Central memory CD8-positive, alpha-beta T cell (primary cell): ENCODE measurements at places on chromosomes 1 and 21.

DNA sequence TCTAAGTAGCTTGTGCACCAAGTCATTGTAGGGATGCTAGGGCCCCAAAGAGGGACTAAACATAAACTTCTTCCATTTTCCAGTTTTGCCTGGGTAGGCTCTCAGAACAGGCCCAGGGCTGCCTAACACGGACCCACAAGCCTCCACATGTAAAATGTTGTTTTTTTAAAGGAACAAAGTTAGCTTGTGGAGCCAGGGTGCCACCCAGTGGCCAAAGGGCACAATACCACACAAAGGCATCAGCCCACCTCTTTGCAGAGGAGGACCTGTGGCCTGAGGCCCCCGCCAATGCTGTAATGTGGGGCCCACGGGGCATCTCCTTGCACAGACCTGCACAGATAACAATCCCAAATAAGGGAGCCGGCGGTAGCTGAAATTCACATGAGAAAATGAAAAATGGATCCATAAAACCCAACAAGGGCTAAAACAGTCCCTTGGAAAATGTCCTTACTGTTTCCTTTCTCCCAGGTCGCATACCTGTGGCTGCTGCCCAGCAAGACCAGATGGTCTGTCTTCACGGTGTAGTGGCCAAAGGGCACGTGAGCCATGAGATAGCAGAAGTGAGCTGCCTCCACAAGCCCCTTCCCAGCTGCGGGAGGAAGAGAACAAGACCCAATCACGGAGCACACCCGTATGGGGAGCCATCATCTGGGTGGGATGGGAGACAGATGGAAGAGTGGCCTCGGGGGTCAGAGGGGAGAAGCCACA is 23.8 kb downstream of the SEC16B start:
- DNase-seq: no peak

GRCh38 chr1:33826711-33827110 is 37.2 kb upstream of the HMGB4 start:
- no peak for DNase-seq

GRCh38 chr1:59215766-59216291 is 81.1 kb upstream of the FGGY start:
- DNase-seq: no peak

GRCh38 chr1:220702733-220703270 is 12.6 kb downstream of the C1orf115 start:
- DNase-seq: no peak

GRCh38 chr1:173341971-173342370 is 134.8 kb upstream of the TNFSF4 start:
- DNase-seq: no peak

DNA sequence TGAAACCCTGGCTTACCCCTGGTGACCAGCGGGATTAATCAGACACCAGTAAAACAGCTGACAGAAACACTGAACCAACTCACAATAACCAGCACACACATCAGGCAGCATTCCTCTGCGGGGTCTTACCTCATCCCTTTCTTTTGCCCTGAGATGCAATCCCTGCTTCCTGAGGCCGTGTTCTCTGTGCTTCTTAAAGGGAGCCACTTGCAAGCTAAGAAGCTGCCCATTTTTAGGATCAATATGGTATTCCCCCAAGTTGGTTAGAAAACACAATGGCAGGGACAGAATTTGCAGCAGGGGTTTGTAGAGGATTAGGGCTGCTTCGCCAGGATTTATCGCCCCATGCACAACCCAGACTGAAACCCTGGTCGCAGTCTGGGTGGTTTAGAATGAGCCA is 74.7 kb upstream of the OLIG2 start:
- no peak for DNase-seq

- DNase-seq: no peak
These were observed 28.9 kb upstream of the DEPDC1 start for GRCh38 chr1:68525781-68526180.

DNA sequence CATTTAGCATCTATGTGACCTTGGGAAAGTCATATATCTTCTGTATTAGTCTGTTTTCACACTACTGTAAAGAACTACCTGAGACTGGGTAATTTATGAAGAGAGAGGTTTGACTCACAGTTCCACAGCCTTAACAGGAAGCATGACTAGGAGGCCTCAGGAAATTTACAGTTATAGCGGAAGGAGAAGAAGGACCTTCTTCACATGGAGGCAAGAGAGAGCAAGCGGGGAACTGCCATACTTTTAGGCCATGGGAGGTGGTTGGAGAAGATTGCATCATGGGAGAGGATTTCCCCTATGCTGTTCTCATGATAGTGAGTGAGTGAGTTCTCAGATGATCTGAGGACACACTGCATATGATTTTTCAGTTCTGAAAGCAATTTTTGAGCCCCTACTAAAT is 87.9 kb downstream of the CLEC20A start:
- no peak for DNase-seq

GRCh38 chr21:42760361-42760950 is 107.0 kb downstream of the PDE9A start:
- no peak for DNase-seq

- DNase-seq: no peak
These were observed at the start of gene AMPD1 for GRCh38 chr1:114695430-114696058. Gene AMPD1, minus strand, starts transcription at chr1:114695546. Its CDS starts 75 bp downstream, at chr1:114695471.

DNA sequence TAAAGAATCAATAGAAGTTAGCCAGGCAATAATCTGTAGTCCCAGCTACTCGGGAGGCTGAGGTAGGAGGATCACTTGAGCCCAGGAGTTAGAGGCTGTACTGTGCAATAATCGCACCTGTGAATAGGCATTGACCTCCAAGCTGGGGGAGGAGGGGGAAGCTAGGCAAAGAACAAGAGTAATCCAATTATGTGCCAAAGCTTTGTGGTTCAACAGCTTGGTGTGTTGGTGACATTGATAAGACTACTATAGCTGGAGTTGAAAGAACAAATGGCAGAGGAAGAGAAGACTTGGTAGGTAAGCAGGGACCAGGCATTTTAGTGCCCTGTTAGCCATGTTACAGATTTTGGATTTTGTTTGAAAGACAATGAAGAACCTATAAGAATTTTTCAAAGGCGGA is 2.1 kb upstream of the TMCO2 start:
- DNase-seq: no peak

- no peak for DNase-seq
These were observed 166.0 kb downstream of the DISC1 start for GRCh38 chr1:231792634-231793033.

DNA sequence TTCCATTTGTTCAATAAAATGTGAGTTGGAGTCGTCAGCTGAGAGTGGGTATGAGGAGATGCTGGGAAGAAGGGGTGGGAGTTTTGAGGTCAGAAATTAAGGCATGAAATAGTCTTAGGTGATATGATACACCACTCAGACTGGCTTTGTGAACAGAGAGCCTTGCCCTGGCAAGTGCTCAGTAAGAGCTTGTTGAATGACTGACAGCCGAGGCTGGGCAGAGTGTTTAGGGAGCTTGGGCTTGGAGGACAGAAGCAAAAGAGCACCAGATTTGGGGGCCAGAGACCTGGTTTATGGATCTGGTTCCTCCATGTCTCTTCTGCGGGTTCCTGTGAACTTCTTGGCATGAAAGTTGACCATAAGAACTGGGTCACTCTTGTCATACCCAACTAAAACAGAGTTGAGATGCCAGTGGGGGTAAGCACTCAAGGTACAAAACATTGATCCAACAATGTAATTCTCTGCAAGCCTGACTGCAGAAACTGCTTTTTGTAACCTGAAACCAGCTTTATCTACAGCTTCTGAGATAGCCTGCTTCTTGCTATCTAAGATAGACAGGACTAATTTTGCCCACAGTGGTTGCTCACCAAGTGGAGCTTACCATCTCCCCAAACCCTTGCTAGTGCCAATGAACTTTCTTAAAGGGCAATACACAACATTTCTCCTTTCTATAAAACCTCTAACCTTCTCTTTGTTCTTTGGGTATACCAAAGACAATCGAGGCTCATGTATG is 126.4 kb downstream of the TENT5C start:
- DNase-seq: no peak

- DNase-seq: no peak
These were observed 55.2 kb downstream of the IRF2BP2 start for GRCh38 chr1:234554698-234555311.

GRCh38 chr21:27572696-27573095 is 605.8 kb upstream of the ADAMTS5 start:
- DNase-seq: no peak

DNA sequence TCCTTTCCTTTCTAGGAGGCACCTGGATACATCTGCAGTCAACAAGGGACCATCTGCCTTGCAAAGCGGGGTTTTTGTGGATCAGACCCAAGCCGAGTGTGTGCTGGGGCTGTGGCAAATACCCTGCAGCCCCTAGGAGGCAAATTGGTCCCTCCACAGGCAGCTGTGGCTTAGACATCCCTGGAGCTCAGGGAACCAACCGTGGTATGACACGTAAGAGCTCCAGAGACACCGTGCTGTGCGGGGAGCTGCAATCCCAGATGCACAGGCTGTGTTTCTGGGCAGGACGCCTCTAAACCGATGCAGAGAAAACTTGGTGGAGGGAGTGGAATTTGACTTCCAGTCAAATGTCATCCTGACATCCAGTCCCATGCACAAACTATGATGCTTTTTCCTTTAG is 141.5 kb downstream of the KAZN start:
- no peak for DNase-seq

- no peak for DNase-seq
These were observed 24.0 kb downstream of the CDK18 start for GRCh38 chr1:205528446-205528886.

DNA sequence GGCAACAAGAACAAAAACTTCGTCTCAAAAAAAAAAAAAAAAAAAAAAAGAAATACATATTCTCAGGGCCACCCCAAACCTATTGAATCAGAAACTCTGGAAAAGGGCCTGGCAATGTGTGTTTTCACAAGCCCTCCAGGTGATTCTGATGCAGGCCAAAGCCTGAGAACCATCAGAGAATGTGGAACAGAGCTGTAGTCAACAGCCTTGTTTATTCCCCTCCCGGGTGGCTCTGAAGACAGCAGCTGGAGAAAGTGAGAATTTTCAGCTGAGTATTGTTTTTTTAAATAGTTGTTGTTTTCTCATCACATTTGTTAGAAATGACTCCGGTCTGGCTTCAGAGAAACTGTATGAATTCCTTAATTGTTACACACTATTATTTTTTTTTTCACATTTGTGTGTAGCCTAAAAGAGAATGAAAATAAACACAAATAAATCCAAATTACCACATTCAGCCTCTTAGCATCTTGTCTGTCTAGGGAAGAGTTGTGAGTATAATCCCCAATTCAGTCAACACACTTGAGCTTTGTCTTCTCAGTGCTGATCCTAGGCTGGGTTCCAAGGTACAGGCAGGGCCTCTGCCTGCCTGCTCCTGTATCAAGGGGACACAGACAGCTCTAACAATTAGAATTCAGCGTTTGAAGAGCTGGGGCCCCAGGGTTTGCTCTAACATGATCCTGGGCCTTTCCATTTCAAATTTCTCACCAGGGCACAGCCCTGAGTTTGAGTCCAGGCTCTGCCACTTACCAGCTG is 6.6 kb upstream of the AZIN2 start:
- DNase-seq: no peak

- DNase-seq: peak; percentile 30
These were observed 16.1 kb upstream of the STMN1 start for GRCh38 chr1:25922056-25922970.

DNA sequence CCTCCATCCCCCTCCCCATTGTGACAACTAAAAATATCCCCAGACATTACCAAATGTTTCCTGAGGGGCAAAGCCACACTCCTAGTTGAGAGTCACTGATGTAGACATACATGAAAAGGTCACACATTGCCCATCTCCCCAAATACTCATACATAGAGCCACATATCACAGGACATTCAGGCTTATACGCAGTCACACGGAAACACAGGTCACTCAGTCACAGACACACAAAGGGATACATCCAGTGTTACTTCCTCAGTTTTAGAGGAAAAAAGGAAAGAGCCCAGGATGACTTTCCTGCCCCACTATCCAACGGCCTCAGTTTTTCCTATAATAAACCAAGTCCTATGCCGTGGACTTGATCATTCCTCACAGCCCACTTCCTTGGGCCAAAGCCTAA is 1.9 kb downstream of the SLC39A1 start:
- no peak for DNase-seq

- DNase-seq: no peak
These were observed 1.6 kb downstream of the ADAMTS5 start for GRCh38 chr21:26965040-26965906.

DNA sequence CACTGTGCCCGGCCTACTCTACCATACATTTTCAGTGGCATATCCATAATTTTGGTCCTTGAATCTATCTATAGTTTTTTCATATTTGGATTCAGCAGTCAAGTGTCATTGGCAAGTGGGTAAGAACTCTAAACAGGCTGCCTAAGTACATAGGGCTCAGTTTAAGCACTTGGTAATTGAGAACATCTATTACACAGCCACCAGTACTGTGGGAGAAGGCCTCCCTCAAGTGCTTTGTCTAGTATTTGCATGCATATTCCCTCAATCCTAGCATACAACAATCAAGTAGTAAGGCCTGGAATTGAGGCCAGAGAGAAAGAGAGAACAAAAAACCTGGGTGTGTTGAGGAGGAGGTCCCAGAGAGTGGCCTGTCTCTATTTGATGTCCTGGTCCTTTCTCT is 325.2 kb downstream of the USP25 start:
- no peak for DNase-seq

DNA sequence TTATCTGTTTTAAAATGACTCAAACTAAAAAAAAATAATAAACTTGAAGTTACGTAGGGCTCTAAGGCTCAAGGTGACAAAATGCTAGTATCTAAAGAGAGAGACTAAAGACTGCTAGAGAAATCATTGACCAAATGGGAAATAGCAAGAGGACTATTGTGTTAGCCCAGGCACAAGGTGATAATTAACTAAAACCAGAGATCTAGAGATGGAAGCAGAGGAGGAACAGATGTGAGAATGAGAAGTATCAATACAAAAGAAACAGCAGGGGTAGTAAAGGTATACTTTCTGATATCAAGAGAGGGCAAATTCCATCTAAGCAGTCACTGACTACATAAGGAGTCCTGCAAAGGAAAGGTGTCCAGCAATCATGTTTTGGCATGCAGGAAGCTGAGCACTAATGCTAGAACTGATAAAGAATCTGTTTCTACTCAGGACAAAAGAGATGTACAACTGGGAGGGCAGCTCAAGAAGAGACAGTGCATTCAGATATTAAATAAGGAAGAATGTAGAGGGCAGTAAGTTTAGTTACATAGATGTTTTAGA is 100.2 kb upstream of the GNG4 start:
- DNase-seq: no peak

- DNase-seq: no peak
These were observed 50.2 kb upstream of the LRP8 start for GRCh38 chr1:53378061-53378460.

DNA sequence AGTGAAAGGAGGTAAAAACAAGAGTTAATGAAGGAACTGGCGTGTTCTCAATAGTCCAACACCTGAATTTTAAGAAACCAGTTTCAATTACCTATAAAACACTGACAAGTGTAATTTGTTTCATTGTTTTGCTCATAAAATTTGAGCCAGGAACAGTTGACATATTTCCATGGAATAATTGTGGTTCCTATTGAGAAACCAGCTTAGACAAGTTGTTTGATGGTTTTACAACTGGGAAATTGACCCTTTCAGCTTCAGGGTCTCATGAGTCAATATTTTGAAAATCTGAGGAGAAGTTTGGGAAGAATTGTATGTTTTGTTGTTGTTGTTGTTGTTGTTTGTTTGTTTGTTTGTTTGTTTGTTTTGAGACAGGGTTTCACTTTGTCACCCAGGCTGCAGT is 69.1 kb upstream of the GADD45A start:
- no peak for DNase-seq

GRCh38 chr1:234731569-234732085 is 121.6 kb upstream of the IRF2BP2 start:
- DNase-seq: no peak
